AG04450 (cell line): ENCODE measurements at places on chromosomes 4 and X. TPM values are rescaled to one million over a fixed set of nuclear protein-coding genes. Genes with fewer than 3 reads are reported as not detected.

The S100G gene
- not detected in 2 replicates for polyA plus RNA-seq

The PPARGC1A gene
- 0.31 and 0.73 TPM in 2 replicates for polyA plus RNA-seq

The NXF2B gene
- polyA plus RNA-seq: not detected in 2 replicates

The DUX4 gene
- polyA plus RNA-seq: not detected in 2 replicates

The CSAG1 gene
- not detected in 2 replicates for polyA plus RNA-seq

The CDS1 gene
- polyA plus RNA-seq: 0.06 TPM in 1 of 2 replicates, not detected in the other

The TAF1 gene
- polyA plus RNA-seq: 16.7 and 21.5 TPM in 2 replicates

The SMPX gene
- not detected in 2 replicates for polyA plus RNA-seq

The CT47B1 gene
- polyA plus RNA-seq: not detected in 2 replicates
